ENCODE measurements at places on chromosomes 7 and 10. TPM values are rescaled to one million over a fixed set of nuclear protein-coding genes. Genes with fewer than 3 reads are reported as not detected.

Gene SPDYE11
- total RNA-seq, result not detected

Gene DPP6
- total RNA-seq, result not detected

Gene SAMD9
- 26.2 TPM for total RNA-seq

GRCh38 chr7:48366096-48366495 is 194.8 kb downstream of the ABCA13 start:
- no peak for DNase-seq

- DNase-seq, result no peak
These were observed 201.7 kb upstream of the FOXP2 start for GRCh38 chr7:114212721-114213429.
